ENCODE measurements at places on chromosomes 2 and 18. TPM values are rescaled to one million over a fixed set of nuclear protein-coding genes. Genes with fewer than 3 reads are reported as not detected.

The SPP2 gene
- not detected for total RNA-seq

The TMEM17 gene
- total RNA-seq = 0.21 TPM

The SRD5A2 gene
- total RNA-seq = not detected

The RNMT gene
- total RNA-seq = 25.2 TPM

Data from activated naive CD4-positive, alpha-beta T cell treated with anti-CD3 and anti-CD28 coated beads for 36 hours (primary cell).